ENCODE measurements at places on chromosomes 5 and 9.
A peak's percentile ranks its signal among the peaks of the same experiment; 100 is the strongest.

- peak; percentile 43 for DNase-seq
Measured at GRCh38 chr5:150656191-150657132, 4.6 kb upstream of the MYOZ3 start.

- DNase-seq: peak; percentile 53
Measured at GRCh38 chr9:133683586-133684120, 47.5 kb downstream of the DBH start.

DNA sequence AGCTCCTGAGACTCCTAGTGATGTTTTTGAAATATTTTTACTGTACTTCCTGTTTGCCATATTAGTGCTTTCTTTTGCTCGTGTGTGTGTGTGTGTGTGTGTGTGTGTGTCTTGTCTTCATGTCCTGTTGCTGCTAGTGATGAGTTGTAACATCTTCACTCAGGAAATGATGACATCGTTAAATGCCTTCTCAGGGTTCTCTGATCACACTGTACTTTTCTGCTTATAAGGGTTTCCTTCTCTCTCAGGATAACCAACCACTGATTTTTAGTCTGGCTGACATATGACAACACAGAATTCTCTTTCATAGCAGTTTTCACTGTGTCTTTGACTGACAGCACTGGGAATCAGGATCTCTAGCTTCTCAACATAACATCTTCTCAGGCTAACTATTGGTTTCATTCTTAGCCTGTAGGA is 16.1 kb downstream of the SV2C start:
- no peak for DNase-seq

- no peak for DNase-seq
Measured at GRCh38 chr9:132221941-132222340, 60.1 kb downstream of the NTNG2 start.

DNA sequence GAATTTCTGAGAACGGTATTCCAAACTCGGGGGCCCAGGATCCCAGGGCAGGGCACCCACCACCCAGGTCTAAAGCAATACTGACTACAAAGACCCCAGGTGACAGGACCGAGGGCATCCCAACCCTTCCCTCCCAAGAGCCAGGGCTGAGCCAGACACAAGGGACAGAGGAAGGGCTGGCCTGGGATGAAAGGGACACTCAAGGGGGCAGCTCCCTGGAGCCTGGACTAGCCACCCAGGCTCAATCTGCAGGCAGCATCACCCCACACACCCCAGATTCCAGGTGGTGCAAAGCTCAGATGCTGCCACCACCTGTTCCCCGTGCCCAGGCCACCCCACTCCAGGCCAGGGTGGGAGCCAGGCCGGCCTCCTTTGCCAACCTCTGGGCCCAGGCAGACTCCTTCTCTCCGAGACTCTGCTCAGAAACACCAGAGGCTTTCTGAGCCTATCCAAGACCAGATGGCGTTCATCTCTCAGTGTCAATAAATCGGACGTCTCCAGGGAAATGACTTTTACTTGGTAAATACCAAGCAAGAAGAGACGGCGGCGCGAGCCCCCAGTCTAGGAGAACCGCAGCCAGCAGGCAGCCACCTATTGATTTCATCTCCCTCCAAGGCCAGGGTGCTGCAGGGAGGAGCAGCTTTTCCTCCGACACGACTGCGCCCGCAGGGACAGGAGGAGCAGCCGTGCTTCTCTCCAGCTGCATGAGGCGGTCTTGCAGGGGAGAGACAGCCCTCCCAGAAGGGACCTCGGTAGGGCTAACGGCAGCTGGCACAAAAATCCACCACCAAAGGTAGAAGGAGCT is 94.1 kb upstream of the ADAMTS2 start:
- no peak for DNase-seq

GRCh38 chr9:119005162-119005561 is 364.1 kb downstream of the BRINP1 start:
- DNase-seq: no peak

- no peak for DNase-seq
Measured at GRCh38 chr5:96967400-96967799, 31.5 kb downstream of the LNPEP start.

DNA sequence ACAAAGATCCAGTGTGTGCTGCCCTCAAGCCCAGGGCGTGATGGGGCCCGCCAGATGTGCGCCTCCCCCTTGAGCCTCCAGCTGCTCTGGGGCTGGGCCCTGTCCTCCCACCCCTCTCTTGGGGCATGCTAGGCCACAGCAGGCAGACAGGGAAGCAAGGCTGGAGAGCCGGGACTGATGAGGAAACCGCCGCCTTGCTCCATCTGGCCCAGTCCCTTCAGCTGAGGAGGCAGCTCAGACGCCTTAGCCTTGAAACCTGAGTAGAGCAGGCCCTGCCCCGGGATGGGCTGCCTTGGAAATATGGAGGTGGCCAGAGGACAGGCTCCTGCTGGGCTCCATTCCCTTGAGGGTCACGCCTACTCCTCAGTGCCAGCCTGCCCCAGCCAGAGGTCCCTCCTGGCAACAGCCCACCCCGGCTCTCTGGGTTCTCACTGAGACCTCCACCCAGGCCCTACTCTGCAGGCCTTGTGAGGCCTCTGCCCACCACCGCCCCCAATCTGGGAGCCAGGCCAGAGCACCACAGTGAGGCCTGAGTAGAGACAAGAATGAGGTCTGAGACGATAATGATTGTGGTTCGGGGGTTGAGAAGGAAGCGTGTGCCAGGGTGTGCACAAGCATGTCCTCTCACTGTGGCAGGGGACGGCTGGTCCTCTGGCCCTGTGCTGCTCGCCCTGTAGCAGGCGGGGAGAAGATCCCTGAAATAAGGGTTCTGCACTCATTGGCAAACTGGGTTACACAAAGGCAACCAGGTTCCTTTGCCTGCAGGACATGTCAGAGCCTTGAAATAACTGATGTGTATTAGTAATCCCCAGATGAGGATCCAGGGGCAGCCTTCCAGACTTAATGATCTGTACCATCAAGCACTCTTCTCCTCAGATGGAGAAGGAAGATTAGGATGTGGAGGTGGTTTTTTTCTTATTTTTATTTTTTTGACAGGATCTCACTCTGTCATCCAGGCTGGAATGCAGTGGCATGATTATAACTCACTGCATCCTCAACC is 30.9 kb downstream of the CXXC5 start:
- no peak for DNase-seq

DNA sequence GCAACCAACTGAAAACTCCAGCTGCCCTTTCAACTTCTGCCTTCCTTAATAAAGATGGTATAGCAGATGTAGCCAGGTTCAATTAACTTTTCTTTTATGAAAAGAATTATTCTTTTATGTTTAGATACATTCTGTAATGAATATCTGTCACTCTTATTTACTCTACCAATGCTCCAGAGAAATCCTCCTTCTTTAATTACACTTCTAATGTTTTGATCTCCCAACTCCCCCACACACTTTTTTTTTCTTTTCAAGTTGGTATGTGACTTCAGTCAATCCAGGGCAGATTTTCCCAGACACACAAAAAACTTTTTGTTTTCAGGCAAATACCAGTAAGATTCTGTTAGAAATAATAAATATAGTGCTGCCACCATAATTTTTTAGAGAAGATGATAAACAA is 1000.0 kb upstream of the DMAC1 start:
- no peak for DNase-seq

GRCh38 chr5:9395706-9396105 is 150.2 kb downstream of the SEMA5A start:
- no peak for DNase-seq

DNA sequence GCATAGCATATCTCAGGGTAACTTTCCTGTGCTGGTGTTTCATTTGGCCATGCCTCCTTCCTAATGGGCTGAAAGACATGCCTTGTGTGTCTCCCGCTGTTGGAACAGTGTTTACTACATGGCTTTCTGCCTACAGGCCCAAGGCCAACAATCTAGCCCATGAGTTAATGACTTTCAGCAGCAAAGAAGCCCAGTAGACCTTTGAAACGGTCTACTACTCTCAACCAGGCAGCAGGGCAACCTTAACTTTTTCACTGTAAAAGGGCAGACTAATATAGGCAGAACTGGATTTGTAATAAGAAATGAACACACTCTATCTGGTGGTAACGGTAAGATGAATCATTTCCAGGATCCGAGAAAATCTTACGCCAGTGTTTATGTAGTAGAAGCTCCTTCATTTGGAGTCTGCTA is 21.0 kb downstream of the C5orf15 start:
- DNase-seq: no peak

DNA sequence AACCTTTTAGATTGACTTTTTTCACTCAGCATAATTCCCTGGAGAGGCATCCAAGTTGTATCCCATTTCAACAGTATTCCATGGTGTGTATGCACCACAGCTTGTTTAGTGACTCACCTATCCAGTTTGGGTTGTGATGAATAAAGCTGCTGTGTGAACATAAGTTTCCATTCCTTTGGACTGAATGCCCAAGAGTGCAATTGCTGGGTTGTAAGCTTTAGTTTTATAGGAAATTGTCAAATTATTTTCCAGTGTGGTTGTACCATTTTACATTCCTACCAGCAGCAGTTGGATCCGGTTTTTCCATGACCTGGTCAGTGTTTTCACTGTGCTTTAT is 60.9 kb upstream of the TMED7 start:
- DNase-seq: no peak

DNA sequence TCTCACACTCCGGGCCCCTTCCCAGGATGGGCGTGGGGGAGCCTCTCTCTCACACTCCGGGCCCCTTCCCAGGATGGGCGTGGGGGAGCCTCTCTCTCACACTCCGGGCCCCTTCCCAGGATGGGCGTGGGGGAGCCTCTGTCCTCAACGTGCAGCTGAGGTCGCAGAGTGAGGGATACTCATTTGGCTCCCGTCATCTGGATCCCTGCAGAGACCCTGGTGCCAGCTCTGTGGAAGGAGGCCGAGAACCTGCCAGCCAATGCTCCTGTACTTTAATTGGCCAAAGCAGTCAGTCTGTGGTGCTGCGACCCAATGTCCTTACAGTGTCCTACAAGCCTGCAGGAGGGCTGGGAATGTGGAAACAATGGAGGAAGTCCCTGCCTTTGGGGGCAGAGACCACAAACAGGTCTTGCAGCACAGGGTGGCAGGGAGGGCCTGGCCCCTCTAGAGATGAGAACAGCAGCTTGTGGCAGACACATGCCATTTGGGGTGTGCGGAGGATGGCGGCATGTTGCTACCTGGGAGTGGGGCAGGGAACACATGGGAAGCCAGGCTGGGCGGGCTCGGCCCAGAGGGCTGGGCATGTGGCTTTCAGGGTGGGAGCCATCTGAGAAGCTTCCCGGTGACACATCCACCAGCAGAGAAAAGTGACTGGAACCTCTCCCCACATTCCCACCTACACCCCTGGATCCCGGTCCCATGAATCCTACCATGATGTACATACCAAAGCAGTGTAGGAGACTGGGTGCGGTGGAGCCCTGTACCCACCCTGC is 13.6 kb upstream of the MRNIP start:
- DNase-seq: no peak

GRCh38 chr5:2460098-2460497 is 291.4 kb downstream of the IRX2 start:
- no peak for DNase-seq

DNA sequence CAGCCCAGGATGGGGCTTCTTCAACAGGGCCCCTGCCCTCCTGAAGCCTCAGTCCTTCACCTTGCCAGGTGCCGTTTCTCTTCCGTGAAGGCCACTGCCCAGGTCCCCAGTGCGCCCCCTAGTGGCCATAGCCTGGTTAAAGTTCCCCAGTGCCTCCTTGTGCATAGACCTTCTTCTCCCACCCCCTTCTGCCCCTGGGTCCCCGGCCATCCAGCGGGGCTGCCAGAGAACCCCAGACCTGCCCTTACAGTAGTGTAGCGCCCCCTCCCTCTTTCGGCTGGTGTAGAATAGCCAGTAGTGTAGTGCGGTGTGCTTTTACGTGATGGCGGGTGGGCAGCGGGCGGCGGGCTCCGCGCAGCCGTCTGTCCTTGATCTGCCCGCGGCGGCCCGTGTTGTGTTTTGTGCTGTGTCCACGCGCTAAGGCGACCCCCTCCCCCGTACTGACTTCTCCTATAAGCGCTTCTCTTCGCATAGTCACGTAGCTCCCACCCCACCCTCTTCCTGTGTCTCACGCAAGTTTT is 23.6 kb downstream of the PCDHGC5 start:
- peak; percentile 82 for DNase-seq

DNA sequence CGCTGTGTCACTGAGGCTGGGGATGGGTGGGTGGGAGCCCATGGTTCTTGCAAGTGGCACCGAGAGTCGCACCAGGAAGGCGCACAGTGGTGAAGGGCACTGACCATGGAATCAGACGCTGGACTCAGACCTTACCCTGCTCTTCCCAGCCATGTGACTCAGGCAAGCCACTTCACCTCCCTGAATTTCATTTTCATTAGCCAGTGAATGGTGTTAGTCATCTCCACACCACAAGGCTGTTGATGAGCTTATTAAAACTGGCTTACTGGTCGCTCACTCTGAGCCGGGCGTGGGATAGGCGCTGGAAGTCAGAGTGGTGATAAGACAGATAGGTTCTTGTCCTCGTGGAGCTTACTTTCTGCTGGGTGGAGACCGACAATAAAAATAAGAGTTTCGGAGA is 25.1 kb downstream of the FGF18 start:
- DNase-seq: no peak

DNA sequence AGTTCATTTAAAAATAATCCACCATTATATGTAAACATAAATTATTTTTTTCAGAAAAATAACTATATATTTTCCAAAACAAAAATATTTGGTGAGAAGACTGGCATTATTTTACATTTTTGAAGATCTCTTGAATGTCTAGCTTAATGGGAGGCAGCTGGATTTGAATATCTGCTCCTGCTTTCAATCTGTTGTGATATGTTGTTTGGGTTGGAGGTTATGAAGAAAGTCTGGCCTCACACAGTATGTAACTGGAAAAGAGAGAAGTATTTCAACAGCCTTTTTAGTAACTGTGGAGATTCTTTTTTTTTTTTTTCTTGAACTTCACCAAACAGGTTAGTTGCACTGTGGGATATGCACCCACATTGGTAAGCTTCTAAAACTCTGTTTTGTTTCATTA is 84.7 kb upstream of the SLIT3 start:
- no peak for DNase-seq

GRCh38 chr5:31614151-31615020 is 24.5 kb upstream of the PDZD2 start:
- no peak for DNase-seq

GRCh38 chr5:60779466-60779865 is 64.6 kb downstream of the ELOVL7 start:
- no peak for DNase-seq

GRCh38 chr5:39019254-39019653 is 54.9 kb downstream of the RICTOR start:
- no peak for DNase-seq

- DNase-seq: no peak
Measured at GRCh38 chr9:79465156-79465555, 106.6 kb upstream of the TLE4 start.

DNA sequence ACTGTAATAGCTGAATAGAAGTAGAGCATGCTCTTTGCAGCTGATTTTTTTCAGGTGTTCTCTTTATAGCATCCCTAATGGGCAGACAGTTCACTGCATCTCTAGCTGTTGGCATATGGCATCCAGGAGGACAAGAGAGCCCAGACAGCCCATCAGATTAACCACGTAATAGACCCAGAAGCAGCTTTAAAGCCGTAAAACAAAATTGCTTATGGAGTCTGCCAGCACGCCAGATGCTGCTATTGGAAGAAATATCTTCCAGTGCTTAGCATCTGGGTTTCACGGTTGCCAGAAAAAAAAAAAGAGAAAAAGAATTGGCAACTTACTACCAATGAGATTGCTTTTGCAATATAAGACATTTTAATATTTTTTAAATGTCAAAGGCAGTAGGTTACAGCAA is 869.4 kb upstream of the NUDT12 start:
- DNase-seq: no peak

GRCh38 chr9:13734601-13735000 is 455.1 kb upstream of the MPDZ start:
- no peak for DNase-seq
